NCI-H146 (cell line): ENCODE measurements at places on chromosomes 12 and 14.

GRCh38 chr14:46344327-46344937 lies 307.1 kb downstream of the RPL10L start:
- no peak for DNase-seq

DNA sequence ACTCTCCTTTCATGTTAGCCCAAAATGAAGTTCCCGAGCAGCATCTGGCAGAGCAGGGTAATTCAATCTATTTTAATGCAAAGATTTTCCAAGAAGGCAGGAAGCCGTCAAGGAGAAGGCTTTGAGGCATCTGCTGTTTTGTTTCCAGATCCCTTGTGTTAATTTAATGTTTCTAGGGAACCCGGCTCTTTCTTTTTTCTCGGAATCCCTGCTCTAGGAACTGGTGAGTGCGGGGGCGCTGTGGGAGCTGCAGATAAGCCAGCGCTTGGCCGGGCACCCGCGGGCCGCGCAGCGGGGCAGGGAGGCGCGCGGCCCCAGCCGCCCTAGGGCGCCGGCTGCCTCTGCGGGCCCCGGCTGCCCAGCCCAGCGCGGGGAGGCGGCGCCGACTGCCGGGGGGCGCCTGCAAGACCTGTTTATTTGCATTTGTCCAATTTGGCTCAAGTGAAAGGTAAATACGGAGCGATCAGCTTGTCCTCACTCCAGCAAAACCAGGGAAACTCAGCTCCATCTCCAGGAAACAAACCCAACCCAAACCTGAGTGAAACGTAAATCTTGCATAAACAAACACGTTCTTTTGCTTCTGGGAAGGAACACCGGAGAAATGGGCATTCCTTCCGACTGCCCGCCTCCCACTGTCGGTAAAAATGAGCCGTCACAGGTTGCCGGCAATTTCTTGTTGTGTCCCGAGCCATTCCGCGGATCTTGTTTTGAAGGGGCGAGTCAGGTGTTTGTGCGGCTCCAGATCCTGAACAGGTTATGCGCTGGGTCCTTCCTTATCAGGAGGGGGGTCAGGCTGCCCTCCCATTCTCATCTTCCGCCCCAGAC lies 65.1 kb downstream of the CRADD start:
- DNase-seq, result peak; percentile 83

GRCh38 chr12:6664902-6665301 lies 2.0 kb upstream of the ING4 start:
- no peak for DNase-seq

DNA sequence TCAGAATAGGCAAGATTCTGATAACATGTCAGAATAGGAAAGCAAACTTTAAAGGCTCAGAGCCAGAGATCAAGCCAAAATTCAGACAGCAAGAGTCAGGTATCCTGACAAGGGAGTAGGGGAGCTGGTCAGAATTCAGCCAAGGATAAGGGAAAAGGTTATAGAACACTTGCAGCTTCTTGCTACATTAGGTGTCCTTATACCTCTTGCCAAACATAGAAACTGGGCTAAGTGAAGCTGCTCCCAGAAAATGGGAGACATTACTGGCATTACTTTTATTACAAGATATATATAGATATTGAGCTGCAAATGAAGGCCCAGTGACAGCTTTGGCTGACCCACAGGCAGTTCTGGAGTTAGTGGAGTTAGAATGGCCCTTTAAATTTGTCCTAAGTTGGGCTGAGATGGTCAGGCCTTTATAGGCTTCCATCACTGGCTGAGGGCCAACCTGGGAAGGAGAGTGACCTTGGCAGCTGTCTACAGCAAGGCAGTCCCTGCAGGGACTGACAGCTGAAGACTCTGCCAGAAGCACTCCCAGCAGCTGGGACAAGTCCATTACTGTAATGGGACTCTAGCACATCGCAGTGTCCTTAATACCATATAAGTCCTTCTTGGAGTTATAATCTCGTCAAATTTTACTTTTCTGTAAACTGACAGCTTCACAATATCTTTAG lies 83.0 kb downstream of the LRRC9 start:
- no peak for DNase-seq

GRCh38 chr14:35989736-35990135 lies 163.6 kb downstream of the BRMS1L start:
- DNase-seq, result no peak
